ENCODE measurements at places on chromosomes 2 and 18.
A peak's percentile ranks its signal among the peaks of the same experiment; 100 is the strongest.

DNA sequence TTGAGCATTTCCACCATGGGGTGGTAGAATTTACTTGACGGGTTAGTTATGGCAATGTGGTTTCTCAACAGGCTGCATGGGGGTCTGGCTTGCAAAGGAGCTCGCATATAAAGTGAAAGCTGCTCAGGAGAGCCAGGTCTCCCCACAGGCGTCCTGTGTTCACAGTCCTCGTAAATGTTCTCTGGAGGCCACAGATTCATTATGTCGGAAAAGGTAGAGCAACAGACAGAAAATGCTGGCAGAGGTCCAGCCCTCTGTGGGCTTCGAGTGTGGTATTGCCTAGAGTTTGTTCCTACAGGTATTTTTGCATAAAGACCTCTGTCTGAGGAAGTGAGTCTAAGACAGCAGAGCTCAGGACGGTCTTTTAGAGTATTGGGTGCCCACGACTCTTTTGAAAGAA lies 96.4 kb downstream of the CDCA7 start:
- DNase-seq = no peak

- DNase-seq = no peak
Measured at GRCh38 chr2:43345391-43345813, 119.0 kb upstream of the ZFP36L2 start.

- DNase-seq = no peak
Measured at GRCh38 chr2:240462707-240463273, 27.3 kb downstream of the GPC1 start.

DNA sequence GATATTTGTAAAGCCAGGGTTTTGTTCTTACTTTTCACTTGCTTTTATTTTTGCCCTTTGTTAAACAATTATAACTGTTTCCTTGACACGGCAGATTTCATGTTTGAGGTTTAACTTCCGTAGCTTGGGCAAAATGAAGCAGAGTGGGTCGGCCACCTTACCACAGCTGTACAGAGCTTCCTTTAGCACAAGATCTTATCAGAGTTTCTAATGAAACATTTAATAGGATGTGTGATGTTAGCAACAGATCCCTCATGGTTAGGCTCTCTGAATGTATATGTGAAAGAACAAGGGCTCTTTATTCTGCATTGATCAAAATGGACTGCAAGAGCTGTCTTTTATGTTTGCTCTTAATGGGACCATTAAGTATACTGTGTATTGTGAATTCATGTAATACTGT lies 22.3 kb downstream of the RNF125 start:
- peak; percentile 30 for DNase-seq

DNA sequence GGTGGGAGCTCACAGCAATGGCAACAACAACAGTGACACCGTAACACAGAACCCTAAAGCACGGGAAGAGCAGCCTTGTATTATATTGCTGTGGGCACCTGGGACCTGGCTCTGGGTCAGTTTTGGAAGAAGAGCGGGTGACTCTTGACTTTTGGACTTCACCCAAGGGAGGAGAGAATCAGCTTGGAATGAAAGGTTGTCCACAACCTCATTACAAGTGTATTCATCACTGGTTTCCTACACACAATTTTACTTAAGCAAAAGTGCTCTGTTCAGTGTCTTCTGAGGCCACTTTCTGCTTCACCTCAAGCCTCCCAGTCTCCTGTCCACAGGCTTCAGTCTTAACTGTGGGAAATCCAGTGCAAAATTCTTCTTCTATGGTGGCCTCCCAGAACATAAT lies 263.8 kb downstream of the KCNE4 start:
- DNase-seq = no peak

DNA sequence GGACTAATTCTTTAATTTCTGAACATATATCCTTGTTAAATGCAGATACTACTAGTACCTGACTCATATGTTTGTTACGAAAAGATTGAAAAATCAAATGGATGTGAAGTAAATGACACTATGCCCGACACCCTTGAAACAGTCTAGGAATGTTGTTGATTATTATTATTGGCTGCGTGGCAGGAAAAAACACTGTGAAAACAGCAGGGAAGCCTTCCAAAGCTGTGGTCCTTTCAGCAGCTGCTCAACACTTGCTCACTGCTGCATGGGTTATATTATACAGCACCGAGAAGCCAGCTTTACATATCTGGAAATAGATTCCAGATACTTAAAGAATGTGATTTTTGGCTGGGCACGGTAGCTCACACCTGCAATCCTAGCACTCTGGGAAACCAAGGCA lies 26.5 kb downstream of the CRYGD start:
- DNase-seq = no peak

DNA sequence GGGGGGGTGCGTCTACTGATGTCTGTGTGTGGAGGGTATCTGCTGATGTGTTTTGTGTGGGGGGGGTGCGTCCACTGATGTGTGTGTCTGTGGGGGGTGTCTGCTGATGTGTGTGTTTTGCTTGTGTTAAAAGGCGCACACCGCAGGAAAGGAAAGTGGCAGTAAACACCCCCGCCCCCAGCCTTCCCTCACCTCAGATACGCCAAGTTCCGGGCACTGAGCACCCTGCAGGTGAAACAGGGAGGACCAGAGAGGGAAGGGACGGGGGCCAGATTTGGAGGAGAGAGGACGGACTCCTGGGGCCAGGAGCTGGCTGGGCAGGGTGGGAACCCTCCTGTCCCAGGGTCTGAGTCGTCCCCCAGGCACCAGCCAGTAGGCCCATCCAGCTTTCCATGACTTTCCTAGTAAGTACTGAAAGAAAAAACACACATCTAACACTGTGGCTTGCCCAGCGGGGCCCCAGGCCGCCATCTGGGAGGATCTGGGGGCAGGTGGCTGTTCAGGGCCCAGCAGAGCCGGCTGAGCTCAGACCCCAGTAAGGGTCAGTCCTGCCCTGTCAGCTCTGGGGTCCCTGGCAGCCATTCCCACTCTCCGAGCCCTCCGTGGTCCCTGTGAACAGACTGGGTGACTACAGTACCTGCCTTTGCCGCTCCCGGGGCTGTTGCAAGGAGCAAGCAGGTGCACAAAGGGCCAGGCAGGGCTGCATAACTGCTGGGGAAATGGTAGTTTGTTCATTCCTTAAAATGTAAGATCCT lies 126.9 kb downstream of the NFATC1 start:
- DNase-seq = peak; percentile 24
